Peyer's patch (tissue), 4 donors: ENCODE measurements at places on chromosomes 2 and 18. TPM values are rescaled to one million over a fixed set of nuclear protein-coding genes. Genes with fewer than 3 reads are reported as not detected.

DNA sequence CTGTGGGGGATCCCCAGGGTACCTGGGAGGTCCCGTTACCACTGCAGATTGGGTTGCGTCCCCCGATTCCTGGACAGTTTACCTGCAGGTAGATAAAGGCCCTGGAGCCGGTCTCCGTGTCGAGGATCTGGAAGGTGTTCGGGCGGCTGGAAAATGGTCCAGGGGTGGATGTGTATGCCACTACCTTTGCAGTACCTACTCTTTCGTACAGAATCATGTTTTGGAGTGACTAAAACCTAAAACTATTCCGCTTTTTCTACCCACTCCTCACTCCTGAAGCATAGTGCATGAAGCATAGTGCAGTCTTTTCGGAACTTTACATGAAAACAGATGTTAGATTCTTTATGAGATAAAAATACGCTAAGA, 418 bp downstream of the WDR75 start:
- no peak for DNase-seq

The PJVK gene
- total RNA-seq, result 1.8 TPM

The SCN2A gene
- not detected for total RNA-seq

DNA sequence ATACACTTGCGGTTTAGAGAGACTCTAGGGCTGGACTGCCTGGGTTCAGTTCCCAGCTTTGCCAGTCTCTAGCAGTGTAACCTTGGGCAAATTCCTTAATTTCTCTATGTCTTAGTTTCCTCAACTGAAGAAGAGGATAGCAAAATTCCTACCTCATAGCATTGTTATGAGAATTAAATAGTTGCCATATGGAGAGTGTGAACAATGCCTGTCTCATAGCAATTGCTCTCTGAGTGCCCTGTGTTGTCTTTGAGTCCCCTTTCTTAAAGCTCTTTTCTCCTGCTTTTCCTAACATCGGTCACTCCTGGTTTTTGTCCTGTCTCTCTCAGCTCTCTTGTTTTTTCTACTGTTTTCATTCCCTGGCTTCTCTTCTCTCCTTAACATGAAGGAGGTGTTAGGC, 116.8 kb upstream of the ALPP start:
- no peak for DNase-seq

GRCh38 chr2:212711856-212712255, 173.3 kb upstream of the ERBB4 start:
- DNase-seq, result no peak

DNA sequence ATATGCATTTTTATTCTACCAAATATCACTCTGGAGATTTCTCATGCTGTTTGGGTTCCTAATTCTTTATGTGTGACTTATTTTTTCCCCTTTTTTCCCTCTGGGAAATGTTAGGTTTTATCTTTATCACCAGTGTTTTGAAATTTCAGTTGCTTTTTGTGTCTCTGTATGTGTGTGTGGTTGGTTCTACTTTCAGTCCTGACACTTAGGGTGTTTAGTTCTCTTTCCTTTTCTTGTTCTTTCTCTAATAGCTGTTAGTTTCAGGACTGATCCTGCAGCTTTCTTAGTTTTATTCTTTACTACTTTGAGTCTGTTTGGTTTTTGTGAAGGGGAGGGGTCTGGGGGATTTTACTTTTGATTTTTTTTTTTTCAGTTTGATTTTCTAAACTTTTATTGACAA, 23.1 kb downstream of the PPM1B start:
- DNase-seq, result no peak

The SERPINB11 gene
- not detected for total RNA-seq

- DNase-seq, result no peak
These were observed 133.2 kb upstream of the REG3G start for GRCh38 chr2:78892295-78892694.

DNA sequence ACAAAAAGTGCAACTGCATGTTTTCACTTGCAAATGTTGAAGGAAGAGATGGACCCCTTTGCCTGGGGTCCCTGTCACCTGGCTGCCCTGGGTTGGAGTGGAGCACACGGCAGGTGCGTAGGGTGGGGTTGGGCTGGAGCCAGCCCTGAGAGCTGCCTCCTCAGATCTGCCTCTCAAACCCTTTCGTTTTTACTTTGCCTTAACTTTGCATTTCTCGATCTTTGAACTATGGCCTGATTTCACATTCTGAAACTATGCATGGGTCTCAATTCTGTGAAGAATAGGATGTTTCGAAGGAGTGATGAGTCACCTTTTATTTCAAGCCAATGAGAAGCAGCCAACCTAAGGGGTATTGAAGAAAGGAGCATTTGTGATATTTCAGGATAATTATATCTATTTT, 132.8 kb downstream of the ACOXL start:
- no peak for DNase-seq

- DNase-seq, result peak; percentile 81
These were observed 87.8 kb upstream of the BCL2L11 start for GRCh38 chr2:111032721-111033429.

The ITGB6 gene
- total RNA-seq, result 9.9 TPM

DNA sequence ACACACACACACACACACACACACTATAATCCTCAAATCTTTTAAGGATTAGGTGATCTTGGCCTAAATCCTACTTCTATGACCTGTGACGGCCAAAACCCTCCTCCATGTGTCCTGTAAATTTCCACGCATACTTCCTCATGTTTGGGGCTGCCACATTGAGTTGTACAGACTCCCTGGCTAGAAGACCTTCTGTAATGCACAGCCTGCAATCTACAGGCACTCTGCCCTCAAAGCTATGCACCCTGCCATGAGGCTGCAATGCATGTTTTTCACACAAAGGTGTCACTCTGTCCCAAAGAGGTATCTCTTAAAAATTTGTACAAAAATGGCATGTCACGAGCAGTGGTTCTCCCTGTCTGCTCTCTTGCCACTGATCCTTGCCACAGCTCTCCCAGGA, 26.4 kb upstream of the B4GALT6 start:
- no peak for DNase-seq

GRCh38 chr2:215771241-215771640, 242.1 kb downstream of the MREG start:
- DNase-seq, result no peak

The ESPNL gene
- not detected for total RNA-seq

- DNase-seq, result no peak
These were observed 44.4 kb upstream of the ATL2 start for GRCh38 chr2:38421274-38422056.

DNA sequence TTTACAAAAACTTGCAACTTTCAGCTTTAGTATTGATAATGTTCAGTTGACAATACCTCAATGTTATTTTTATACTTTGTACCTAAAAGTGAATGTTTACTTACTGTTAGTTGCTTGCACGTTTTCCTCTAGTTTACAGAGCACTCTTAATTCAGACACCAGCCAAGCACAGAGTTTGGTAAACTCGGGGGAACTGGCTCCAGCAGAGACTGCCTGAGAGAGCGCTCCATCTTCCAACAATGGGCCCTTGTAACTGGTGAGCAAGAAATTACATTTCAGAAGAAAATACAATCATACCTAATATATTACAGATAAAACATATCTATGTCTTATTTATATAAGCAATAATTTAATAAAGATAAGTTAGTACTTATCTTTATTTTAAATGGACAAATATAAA, 3.7 kb downstream of the FAM98A start:
- no peak for DNase-seq

- no peak for DNase-seq
These were observed 246.3 kb upstream of the NRP2 start for GRCh38 chr2:205435970-205436369.

The ATP8B1 gene
- 97.3 TPM for total RNA-seq

The NEB gene
- 4.2 TPM for total RNA-seq

- no peak for DNase-seq
These were observed 568.4 kb downstream of the TNS1 start for GRCh38 chr2:217434180-217434975.

The TRAPPC8 gene
- 47.3 TPM for total RNA-seq

DNA sequence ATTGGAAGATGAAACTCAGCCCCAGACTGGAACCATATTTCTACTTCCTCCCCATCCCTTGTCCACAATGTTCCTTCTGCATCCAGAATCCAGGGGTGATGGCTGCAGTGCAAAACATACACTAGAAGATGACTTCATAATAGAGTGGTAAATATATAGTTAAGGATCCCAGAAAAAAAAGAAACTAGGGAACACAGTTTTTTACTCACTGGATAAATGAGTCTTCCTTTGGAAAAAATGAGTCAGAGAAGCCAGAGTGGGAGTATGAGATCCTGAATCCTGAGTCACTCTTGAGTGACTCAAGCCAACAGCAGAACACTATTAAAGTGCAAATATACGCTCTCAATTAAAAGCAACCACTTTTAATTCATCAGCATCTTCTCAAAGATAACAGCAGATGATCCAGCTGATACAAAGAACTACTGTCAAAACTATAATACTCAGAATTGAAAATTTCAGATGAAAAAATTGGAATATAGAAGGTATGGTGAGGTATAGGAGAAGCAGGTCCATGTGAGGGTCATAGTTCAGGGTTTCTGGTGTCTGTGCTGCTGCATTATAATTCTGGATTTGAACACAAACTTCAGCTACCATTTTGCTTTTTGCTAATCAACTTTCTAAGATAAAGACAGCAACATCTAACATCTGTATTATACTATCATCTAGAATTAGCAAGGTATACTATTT, 987.2 kb upstream of the CDH2 start:
- no peak for DNase-seq

- no peak for DNase-seq
These were observed 50.3 kb upstream of the GREB1L start for GRCh38 chr18:21191596-21192307.
